Activated T-helper 2 cell treated with anti-CD3 and anti-CD28 coated beads, Interferon-gamma antibody, Interleukin-2, Interleukin-4, amounts not matched to agents 10 μg/mL and 5 μg/mL and 100 μg/mL, durations not matched to agents 14 hours and 24 hours and 36 hours (primary cell): ENCODE measurements at places on chromosomes 12 and 14. TPM values are rescaled to one million over a fixed set of nuclear protein-coding genes. Genes with fewer than 3 reads are reported as not detected.

GRCh38 chr12:24894879-24895278, 54.0 kb downstream of the BCAT1 start:
- H3K27ac ChIP-seq: no peak overlapping the region
- DNase-seq: no peak
- H3K36me3 ChIP-seq: peaks cover 9% of the 10 kb centered on the region
- H3K4me1 ChIP-seq: peaks cover 10% of the 10 kb centered on the region
- no peak overlapping the region for H3K4me3 ChIP-seq

- no peak overlapping the region for H3K27ac ChIP-seq
- H3K36me3 ChIP-seq: no peaks in the 10 kb centered on the region
- no peaks in the 10 kb centered on the region for H3K4me1 ChIP-seq
- H3K4me3 ChIP-seq: no peak overlapping the region
Observed at GRCh38 chr12:128178966-128179365, 88.0 kb upstream of the TMEM132C start.

GRCh38 chr14:31902945-31903646, 174.0 kb upstream of the ARHGAP5 start:
- H3K27me3 ChIP-seq: no peaks in the 10 kb centered on the region
- H3K4me1 ChIP-seq: no peaks in the 10 kb centered on the region
- no peaks in the 10 kb centered on the region for H3K36me3 ChIP-seq
- H3K27ac ChIP-seq: no peak overlapping the region
- H3K4me3 ChIP-seq: no peak overlapping the region
- no peak for DNase-seq

DNA sequence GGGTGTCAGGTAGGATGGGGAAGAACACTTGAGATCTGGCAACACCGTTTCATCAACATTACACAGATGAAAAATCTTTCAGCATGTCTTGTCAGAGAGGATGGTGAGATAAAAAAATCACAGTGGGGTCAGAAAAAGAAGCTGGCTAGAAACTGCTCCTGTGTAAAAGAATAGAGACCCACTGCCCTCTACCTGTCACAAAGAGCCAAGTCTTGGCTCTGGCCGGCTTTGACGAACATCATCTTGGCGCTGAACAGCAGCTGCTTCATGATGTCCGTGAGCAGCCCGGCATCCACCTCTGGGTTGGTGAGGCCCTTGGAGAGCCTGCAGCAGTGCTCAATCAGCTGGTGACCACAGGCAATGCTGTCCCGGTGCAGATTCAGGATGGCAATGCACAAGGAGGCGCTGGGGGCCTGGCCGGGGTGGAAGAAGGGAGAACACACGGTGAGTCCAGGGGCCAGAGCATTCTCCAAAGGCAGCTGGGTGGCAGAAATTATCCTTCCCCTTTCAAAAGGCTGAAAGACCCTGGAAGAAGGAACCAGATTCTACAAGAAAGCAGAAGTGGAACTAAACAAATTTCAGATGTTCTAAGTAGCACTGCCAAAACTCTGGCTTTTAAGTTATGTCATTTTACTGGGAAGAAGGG, 50.2 kb downstream of the ZFYVE26 start:
- H3K4me3 ChIP-seq: no peak overlapping the region
- no peaks in the 10 kb centered on the region for H3K27me3 ChIP-seq
- DNase-seq: no peak
- no peaks in the 10 kb centered on the region for H3K4me1 ChIP-seq
- H3K27ac ChIP-seq: no peak overlapping the region

The OAS2 gene
- 86.4 and 88.3 TPM in 2 replicates for total RNA-seq

The RPAP3 gene
- total RNA-seq: 57.4 and 58.7 TPM in 2 replicates

GRCh38 chr12:15688838-15689625, 100.2 kb downstream of the EPS8 start:
- no peak for DNase-seq
- H3K36me3 ChIP-seq: no peaks in the 10 kb centered on the region
- H3K27me3 ChIP-seq: peaks cover 12% of the 10 kb centered on the region
- no peak overlapping the region for H3K4me3 ChIP-seq

DNA sequence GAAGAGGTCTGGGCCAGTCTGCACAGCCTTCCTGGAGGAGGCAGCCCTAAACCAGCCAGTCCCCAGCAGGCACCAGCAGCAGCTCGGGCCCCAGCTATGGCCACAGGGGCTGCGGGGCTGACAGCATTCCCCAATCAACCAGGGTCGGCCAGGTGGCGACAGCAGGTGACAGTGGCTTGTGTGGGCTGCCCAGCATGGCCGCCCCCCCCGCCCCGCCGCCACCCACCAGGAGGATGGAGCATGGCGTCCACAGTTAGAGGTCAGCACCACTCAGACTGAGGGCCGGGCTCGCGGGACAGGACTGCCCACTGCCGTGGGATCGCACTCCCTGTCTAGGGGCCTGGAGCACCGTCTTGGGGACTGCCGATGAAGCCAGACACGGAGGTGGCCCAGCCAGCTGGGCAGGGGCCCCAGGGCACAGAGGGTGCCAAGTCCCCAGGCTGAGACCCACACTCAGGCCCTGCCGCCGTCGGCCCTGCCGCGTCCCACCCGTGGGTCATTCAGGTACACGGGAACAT, 15.0 kb downstream of the AKT1 start:
- no peaks in the 10 kb centered on the region for H3K27me3 ChIP-seq
- no peak overlapping the region for H3K4me3 ChIP-seq
- no peak for DNase-seq
- H3K4me1 ChIP-seq: no peaks in the 10 kb centered on the region

DNA sequence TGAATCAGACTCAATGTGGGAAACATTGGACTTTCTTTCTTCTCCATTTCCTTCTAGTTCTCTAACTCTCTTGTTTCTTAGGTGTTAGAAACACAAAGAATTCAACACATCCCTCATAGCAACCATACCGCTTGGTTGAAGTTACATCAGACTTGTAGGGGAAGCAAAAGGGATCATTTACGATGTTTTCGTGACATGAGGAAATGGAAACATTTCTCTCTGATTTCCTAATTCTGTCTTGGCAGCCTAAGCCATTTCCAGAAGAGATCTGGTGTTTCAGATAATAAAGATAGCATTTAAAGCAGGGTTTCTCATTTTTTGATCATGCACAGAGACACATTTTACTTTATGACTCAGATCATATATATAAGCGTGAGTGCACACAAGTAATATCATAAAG, 202.0 kb downstream of the TMEM132C start:
- H3K36me3 ChIP-seq: no peaks in the 10 kb centered on the region
- H3K27me3 ChIP-seq: no peaks in the 10 kb centered on the region
- no peak overlapping the region for H3K4me3 ChIP-seq
- DNase-seq: no peak
- H3K27ac ChIP-seq: no peak overlapping the region

DNA sequence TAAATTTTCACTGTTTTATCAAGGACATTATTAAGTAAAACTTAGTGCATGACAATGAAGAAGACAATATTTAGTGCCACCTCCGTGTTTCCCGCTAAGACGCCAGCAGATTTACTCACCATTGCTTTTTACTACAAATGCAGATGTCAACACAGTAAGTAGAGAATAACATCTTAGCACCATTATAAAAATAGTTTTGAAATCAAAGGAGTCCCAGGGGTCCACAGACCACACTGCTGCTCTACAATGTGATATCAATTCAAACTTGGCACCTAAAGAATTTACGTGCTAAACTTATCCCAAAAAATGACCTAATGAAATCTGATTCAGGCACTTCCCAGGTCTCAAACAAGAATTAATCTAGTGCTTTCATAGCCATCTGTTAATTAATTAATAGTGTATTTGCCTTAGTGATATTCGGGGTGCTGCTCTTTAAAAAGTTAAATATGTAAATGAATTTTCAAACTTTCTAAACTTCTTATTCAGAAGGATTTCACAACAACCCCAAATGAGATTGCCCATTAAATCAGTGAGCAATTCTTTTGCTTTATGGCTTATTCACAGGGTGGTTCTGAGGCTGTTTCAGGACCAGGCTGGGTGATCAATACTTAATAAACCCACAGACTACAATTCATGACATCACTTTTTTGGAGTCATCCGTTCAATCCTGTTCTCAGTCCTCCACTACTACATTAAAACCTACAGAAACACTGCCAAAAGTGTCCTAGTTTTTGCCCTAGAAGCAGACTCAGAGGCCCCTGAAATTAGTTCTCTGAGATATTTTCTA, 161.3 kb upstream of the LMNTD1 start:
- DNase-seq: no peak
- H3K36me3 ChIP-seq: no peaks in the 10 kb centered on the region
- H3K27me3 ChIP-seq: peaks cover 9% of the 10 kb centered on the region
- H3K4me3 ChIP-seq: no peak overlapping the region

The PAH gene
- not detected in 2 replicates for total RNA-seq

- no peaks in the 10 kb centered on the region for H3K4me1 ChIP-seq
- no peaks in the 10 kb centered on the region for H3K27me3 ChIP-seq
- DNase-seq: no peak
- H3K27ac ChIP-seq: no peak overlapping the region
Observed at GRCh38 chr12:84995641-84996040, 40.4 kb downstream of the TSPAN19 start.

The UBE3B gene
- 30.6 and 31.2 TPM in 2 replicates for total RNA-seq

The COL2A1 gene
- total RNA-seq: 0.14 and 0.27 TPM in 2 replicates

DNA sequence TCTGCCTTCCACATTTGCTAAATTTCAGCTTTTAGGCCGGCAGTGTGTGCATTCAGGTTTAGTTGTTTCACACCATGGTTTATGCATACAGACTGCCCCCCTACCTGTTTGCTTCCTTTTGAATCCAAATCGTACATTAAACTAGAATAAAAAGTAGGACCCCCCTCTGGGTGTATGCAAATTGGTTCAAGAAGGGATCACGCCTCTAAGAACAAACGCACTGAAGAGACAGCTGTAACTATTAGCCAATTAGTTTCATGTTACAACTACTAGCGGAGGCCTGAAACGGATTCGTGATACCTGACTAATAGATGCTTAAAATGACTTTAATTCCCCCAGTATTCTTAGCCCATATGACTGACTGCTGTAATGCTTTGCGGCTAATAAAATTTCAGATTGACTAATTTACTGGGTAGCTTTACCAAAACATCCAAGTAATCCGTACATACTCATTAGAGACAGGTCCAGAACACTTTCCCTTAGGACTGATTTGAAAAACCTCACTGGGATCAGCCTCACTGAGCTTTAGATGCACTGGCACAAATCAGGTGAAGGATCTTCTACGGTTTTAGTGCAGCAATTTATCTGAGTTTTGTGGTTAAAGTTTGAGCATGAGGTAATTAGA, 411.8 kb downstream of the NPAS3 start:
- H3K27ac ChIP-seq: no peak overlapping the region
- H3K36me3 ChIP-seq: no peaks in the 10 kb centered on the region
- no peak overlapping the region for H3K4me3 ChIP-seq
- no peaks in the 10 kb centered on the region for H3K27me3 ChIP-seq

DNA sequence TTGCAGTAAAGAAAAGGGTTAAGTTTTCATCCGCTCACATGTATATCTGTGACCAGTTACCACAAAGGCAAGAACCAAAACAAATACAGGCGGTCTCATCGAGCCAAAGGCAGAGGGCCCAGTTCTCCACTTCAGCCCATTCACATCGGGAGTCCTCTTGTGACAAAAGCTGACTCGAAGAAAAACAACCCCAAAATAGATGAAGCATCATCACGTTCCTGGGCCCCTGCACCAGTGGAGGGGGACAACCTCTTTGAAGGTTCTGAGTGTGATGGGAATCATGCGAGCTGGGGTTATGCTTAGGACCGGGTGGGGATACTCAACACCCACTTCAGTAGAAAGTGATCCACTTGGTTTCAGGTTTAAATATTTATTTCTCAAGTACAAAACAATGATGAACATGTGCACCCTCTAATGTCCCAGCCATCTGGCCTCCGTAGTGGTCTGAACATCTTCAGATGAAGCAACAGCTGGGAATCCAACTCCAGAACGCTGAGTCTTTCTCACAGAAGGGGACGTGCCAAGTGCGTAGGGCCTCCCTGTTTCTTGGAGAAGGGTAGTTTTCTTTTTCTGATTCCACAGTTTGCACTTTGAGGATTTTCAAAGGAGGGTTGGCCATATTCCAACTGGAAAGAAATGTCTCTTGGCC, 8.4 kb downstream of the GSC start:
- no peak overlapping the region for H3K27ac ChIP-seq
- H3K27me3 ChIP-seq: peaks cover 42% of the 10 kb centered on the region
- no peak overlapping the region for H3K4me3 ChIP-seq
- H3K4me1 ChIP-seq: no peaks in the 10 kb centered on the region

The ALDH1L2 gene
- total RNA-seq: 1.0 and 1.4 TPM in 2 replicates

The DAO gene
- total RNA-seq: not detected in 2 replicates

The KLRG1 gene
- total RNA-seq: 0.85 and 1.2 TPM in 2 replicates

GRCh38 chr14:74144789-74145188, 60.0 kb downstream of the LIN52 start:
- H3K36me3 ChIP-seq: peaks cover 22% of the 10 kb centered on the region
- H3K27ac ChIP-seq: no peak overlapping the region
- peaks cover 25% of the 10 kb centered on the region for H3K4me1 ChIP-seq
- H3K4me3 ChIP-seq: no peak overlapping the region
- no peaks in the 10 kb centered on the region for H3K27me3 ChIP-seq
- no peak for DNase-seq

GRCh38 chr12:28879379-28879778, 269.7 kb upstream of the FAR2 start:
- no peaks in the 10 kb centered on the region for H3K4me1 ChIP-seq
- H3K27ac ChIP-seq: no peak overlapping the region
- DNase-seq: no peak
- H3K27me3 ChIP-seq: no peaks in the 10 kb centered on the region
- no peaks in the 10 kb centered on the region for H3K36me3 ChIP-seq

GRCh38 chr14:96177766-96178375, 26.8 kb upstream of the BDKRB2 start:
- H3K4me3 ChIP-seq: no peak overlapping the region
- no peaks in the 10 kb centered on the region for H3K27me3 ChIP-seq
- no peak overlapping the region for H3K27ac ChIP-seq
- H3K4me1 ChIP-seq: no peaks in the 10 kb centered on the region
- H3K36me3 ChIP-seq: no peaks in the 10 kb centered on the region

DNA sequence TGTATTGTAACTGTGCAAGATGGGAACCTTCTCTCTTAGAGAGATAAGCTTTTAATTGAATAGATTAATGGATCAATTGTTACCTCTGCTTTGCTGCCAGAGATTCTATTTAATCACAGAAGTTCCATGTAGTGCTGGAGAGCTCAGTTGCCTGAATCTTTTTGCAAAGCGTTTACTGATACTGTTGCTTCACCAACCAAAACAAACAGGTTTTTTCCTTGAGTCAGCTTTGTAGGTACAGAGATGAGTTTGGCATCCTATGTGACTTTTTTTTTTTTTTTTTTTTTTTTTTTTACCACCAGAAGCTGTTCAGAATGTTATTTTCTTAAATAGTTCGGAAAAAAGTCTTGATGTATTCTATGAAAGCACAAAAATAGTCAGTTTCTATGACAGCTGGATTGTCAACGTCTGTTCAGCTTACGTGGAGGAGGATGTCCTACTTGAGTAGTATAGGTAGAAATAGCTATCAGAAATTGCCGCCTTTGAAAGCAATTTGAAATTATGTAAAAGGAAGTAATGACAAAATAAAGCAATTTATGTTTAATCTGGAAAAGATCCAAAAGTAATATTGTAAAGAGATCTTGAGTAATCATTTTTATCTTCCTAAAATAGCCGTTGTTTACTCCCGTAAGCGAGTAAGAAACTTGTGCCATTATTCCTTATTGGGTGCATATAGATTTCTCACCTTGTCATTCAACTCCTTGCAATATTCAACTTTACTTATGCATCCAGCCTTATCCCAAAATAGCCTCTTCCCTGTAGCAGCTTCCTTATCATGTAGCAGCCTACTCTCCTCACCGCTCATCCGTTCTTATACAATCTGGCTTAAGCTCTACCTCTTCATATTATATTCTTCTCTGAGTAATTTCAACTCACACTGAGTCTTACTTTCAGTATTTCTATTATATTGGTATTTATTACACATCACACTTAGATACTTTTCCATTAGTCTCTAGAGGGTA, 5.2 kb downstream of the LRRK2 start:
- peaks cover 24% of the 10 kb centered on the region for H3K27me3 ChIP-seq
- no peak for DNase-seq
- H3K36me3 ChIP-seq: no peaks in the 10 kb centered on the region
- H3K27ac ChIP-seq: no peak overlapping the region
